Amygdala (tissue), 56 donors: ENCODE measurements at places on chromosomes 3 and 15.

GRCh38 chr15:63986751-63987341, 59.4 kb downstream of the DAPK2 start:
- no peak for DNase-seq

GRCh38 chr15:88663141-88663621, 24.4 kb downstream of the ISG20 start:
- no peak for DNase-seq

DNA sequence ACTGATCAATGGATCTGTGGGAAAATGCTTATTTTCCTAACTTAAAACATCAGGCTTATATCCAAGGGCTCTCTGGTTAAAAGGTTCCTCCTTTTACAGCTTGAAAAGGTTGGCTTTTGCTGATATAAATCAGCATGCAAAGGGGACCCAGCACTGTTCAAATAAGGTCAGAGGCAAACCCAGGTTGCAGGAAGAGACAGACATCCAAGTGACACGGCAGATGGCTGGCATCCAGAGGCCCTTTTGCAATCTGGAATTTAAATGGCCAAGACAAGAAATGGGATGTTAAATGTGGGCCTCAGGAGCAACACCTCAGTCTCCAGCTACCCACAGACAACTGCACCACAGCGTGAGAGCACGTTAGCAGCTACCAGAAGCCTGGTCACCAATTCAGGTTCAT, 6.3 kb downstream of the SH3BP5 start:
- DNase-seq, result no peak

GRCh38 chr3:117195034-117195433, 485.5 kb downstream of the TUSC7 start:
- no peak for DNase-seq

DNA sequence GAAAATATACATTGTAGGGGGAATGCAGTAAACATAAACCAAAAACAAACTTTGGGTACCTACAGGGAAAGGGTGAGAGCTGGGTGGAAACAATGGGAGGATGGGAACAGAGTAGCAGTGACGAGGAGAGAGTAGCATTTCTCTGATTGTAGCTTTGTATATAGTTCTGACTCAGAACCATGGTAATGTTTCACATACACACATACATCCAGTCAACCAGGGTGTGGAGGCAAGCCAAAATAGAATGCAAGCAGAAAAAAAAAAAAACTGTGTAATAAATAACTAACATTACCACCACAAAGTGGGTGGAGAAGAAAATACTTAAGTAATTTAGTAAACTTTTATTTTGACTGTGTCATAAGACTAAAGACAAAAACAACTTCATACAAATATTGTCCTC, 27.2 kb downstream of the BCL2A1 start:
- no peak for DNase-seq

DNA sequence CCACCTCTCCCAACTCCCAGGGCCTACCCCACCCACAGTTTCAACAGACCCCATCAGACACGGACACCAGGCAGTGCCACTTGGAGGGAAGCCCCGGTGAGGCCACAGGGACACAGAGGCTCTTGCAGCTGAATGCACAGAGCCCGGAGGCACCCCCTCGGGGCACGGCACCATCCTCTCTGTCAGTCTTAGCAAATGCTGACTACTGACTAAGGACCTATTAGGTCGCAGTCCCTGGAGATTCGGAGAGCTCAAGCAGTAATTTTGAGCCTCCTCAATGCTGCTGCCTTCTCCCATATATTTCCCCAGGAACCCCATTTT, 79.9 kb downstream of the VGLL4 start:
- DNase-seq, result no peak

- DNase-seq, result no peak
Observed at GRCh38 chr3:20760981-20761380, 575.0 kb upstream of the SGO1 start.

GRCh38 chr3:10397879-10398278, 77.0 kb upstream of the SEC13 start:
- no peak for DNase-seq

DNA sequence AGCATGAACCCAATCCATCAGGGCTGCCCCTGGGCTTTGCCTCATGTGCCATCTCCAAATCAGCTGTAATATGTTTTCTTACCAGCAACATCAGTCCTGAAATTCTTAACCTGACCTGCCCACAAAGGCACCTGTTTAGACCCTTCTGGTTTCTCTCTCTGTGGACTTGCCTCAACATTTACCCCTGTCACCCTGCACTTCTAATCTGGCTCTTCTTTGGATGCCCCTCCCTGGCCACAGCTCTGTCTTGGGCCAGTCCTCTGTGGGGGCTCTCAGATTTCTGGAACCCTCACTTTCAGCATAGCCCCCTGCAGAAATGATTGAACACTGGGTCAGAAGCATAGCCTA, 168.7 kb upstream of the STAC start:
- no peak for DNase-seq

DNA sequence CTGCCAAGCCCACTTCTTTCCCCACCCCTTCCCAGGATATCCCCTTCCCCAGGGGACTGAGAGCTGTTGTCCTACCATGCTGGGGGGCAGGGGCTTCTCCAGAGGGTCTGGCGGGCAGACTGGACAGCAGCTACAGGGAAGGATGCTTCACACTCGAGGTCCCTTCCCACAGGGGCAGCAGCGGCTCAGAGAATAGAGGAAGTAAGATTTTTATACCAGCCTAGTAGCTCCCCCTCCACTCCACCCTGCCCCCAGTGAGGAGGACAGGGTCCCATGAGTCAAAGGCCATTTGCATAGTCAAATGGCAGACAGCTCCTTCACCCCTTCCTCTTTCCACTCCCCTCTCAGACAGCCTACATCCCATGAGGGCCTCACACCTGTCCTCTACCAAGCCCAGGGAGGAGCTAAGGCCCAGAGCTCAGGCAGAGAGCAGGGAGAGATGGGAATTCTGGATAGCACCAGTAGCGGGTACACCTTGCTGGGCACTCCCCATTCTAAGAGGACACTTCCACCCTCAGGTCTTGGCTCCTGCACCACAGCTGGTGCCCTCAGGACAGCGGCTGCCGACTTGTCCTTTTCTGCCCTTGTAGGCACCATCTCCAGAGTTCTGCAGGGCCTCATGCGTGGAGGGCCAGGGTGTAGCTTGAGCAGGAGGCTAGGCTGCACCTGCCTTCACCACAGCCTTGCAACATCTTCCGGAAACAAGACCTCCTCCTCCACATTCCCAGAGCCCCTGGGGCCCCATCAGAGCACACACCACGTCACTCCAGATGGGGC, at the start of gene TLR9:
TSS of gene TLR9 (minus strand) at position 194 of the 777 bp plus-strand sequence. CDS start at position 78, 116 bp downstream.
- no peak for DNase-seq

DNA sequence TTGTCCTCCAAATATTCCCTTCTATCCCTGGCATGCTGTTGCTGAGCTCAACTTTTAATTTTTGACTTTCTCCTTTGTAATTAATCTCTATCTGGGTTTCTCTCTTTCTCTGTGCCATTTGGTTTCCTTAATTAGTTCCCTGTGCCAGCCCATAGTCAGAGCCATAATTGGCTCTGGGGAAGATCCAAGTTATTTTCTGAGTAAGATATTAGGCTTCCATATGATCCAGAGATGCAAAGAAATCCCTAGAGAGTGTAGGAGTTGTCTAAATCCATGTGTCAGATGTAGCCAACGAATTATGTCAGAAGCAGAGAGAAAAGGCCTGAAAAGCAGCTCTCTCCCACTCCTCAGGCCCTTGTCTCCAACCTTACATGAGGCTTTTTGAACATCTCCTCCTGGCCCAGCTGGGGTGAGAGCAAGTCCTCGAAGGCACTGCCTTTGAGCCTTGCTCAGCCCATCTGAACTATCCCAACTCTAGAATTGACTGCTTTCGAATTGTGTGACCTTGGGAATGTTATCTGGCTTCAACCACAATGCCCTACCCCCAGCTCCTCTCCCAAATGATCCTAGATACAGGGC, 46.4 kb downstream of the MOBP start:
- DNase-seq, result no peak

DNA sequence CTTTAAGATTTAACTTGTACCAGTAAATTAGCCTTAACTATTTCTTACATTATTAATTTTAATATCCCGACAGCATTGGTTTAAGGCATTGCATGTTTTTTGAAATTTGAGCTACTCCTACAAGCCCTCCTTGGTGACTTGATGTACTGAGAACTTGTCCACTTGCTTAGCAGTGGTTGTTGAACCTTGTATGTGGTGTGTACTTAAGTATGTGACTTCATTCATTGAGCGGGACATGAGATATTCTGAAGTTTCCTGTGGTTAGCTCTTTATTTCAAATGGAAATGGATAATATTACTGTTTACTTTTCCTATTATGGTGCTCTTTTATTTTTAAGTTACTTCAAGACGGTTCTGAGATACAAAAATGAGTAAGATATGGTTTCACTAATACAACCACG, 3.6 kb upstream of the COL6A5 start:
- DNase-seq, result no peak

GRCh38 chr3:143442814-143443447, 323.4 kb downstream of the CHST2 start:
- no peak for DNase-seq

GRCh38 chr3:47428662-47429061, 47.1 kb downstream of the SCAP start:
- no peak for DNase-seq

GRCh38 chr3:58234516-58234931, 3.1 kb upstream of the ABHD6 start:
- no peak for DNase-seq

DNA sequence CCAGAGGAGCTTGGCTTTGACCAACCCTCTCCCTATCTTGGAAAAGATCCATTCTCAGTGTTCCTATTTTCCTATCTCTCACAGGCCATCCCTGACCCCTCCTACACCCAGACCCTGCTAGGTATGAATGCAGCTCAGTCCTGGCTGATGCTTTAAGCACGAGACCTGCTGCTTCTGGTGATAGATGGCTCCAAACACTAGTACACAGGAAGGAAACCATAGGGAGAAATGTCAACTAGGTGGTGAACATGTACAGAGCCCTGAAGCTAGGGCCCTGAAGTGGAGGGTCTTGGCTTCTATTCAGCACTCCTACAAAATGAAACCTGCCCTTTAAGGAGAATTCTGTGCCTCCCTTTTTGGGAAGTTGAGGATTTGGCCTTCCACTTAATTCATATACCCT, 47.4 kb upstream of the MANF start:
- no peak for DNase-seq

GRCh38 chr3:38609386-38610111, 39.9 kb downstream of the SCN5A start:
- DNase-seq, result no peak

DNA sequence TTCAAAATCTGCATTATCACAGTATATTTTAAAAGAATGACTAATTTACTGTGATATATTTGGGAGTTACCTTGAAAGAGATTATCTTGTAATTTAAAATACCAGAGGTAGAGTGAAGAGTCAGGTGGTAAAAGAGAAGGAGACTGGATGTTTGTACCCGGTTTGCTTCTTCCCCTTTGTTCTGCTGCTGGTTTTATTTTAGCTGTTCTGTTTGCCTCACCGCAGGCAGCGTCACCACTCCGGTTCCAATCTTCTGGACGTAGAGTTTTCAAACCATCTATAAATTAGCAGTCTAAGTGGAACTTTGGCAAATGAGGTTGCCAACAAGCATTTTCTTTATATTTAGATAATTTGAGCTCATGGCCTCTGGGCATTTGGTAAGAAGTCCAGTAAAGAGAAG, 38.2 kb downstream of the PPARG start:
- no peak for DNase-seq

DNA sequence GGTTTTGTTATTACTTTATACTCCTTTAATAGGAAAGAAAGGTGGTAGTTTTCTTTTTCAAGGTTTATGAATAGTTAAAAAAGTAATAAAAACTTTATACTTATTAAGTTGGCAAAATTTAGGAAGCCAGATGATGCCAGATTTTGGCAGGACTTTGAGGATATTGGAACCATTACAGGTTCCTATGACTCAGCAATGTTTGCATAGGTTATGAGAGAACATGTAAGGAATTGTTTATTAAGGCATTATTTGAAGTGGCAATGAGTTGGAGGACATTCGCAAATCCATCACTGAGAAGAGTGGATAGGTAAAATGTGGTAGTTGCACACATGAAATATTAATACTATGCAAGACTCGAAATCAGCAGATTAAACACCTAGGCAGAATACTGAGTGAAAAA, 29.9 kb downstream of the CDAN1 start:
- DNase-seq, result no peak

DNA sequence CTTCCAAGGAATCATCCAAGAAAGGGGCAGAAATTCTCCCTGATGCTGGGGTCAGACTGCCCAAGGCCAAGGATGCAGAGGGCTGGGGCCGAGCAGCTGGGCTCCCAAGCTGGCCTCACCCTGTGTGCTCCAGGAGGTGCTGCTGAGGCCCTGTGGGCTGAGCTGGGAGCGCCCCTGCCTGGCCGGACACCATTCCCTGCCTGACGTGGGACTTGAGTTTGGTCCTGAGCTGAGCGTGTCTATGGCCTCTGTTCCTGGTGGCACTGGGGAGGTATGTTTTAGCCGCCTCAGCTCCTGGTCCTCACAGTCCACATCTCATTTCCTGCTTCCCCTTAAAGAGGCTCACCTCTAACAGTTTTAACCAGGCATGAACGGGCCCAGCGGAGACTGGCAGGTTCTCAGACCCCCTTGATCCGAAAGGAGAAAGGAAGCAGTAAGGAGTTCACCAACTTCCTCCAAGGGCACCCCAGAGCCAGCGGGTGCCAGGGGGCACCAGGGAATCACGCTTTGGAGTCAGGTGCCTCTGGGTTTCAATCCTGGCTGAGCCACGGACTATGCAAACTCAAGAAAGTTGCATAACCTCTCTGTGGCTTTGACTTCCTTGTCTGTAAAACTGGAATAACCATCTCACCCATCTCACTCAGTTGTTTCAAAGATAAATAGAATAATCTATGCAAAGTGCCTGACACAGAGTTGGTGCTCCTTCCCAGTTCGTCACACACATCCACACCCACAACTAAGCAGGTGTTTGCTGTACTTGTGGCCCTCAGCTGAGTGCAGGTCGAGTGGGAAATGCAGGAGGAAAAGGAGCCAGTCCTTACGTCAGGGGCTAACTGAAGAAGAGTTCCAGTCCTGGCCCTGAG, 48.6 kb downstream of the SLC12A8 start:
- no peak for DNase-seq

DNA sequence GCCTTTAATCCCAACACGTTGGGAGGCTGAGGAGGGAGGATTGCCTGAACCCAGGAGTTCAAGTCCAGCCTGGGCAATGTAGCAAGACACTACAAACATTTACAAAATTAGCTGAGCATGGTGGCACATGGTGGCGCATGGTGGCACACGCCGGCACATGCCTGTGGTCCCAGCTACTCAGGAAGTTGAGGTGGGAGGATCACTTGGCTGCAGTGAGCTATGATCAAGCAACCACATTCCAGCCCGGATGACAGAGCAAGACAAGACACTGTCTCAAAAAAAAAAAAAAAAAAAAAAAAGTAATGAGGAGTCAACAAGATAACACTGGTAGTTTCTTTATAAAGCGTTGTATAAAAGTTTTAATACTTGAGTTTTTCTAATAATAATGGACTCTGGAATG, 10.1 kb downstream of the FEZF2 start:
- DNase-seq, result no peak

GRCh38 chr3:11154036-11154952, at the start of gene HRH1:
Gene HRH1, plus strand, starts transcription at chr3:11154493. Its CDS starts 104,545 bp downstream, at chr3:11259038.
- no peak for DNase-seq

GRCh38 chr3:48222616-48223513, at the start of gene CAMP:
Gene CAMP, plus strand, starts transcription at chr3:48223495. Its CDS starts 17 bp downstream, at chr3:48223512.
- DNase-seq, result no peak

GRCh38 chr3:144295613-144296012, 324.0 kb downstream of the DIPK2A start:
- no peak for DNase-seq
